ENCODE measurements at places on chromosomes 4 and X.

DNA sequence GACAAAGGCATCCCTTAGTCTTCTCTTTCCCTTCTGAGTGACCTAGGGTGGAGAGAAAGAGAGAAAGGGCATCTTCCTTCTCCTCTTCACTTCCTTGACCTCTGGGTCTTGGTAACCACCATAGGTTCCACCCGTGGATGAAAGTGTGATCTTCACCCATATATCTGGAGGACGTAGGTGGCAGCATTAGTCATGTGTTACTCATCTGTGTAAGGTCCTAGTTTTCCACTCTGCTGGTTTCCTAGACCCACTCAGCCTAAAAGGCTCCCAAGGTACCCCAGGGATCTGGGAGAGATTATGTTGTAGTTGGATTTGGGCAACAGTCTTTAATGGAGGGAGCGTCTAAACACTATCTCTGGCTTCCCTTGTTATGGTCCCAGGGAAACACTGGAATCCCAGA, 45.5 kb upstream of the RAB9B start:
- no peak for DNase-seq

DNA sequence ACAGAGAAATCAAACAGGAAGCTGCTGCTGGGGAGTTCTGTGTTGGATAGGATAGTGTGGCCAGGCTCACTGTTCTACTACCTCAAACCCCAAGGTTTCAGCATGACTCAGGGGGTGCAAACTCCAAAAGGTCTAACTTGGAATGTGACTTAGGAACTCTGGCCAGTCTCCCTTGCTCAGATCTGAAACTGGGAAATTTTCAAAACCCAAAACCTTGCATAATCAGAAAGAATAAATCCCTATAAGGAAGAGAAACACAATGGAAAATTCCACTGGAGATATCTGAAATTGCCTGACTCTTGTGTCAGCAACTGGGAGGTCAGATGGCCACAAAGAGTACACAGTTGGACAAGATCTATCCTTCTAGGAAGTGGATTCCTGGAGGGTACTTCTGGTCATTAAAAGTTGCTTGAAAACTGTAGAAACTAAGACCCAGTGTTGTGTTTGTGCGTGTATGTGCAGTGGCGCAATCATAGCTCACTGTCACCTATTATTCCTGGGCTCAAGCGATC, 58.0 kb downstream of the PPEF2 start:
- no peak for DNase-seq

- DNase-seq: no peak
Observed at GRCh38 chr4:38290366-38290765, 330.2 kb downstream of the PTTG2 start.

DNA sequence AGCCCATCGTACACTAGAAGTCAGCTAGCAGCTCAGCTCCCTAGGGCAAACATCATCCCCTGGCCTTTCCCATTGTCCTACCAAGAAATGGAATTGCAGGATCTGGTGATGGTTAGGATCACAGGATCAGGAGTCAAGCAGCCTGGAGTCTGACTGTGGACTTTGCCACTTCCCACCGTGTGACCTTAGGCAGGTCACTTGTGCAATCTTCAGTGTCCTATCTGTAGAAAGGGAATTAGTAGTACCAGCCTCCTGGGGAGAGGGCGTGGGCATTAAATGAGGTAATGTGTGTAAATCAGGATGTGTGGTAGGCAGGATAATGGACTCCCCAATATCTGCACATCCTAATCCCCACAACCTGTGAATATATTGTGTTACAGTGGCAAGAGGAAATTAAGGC, 38.6 kb upstream of the APLN start:
- no peak for DNase-seq

DNA sequence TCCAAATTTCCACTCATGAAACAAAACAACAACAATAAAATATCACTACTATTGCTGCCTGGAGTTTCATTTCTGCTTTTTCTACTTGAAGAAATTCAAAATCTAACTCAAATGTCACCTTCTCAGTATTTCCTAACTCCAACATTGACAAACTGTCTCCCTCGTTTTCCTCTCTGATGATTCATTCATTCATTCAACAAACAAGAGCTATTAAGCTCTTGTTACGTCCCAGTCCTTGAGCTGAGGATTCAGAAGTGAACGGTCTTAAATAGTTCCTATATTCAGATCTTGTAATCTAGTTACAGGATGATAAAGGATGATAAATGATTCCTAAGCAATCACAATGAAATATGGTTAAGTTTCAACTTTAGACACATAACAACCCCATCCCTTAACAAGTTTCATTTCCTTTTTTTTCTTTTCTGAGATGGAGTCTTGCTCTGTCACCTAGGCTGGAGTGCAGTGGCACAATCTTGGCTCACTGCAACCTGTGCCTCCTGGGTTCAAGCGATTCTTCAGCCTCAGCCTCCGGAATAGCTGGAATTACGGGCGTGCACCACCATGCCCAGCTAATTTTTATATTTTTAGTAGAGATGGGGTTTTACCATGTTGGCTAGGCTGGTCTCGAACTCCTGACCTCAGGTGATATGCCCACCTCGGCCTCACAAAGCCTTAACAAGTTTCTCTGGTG, 1.7 kb downstream of the SLC9B2 start:
- no peak for DNase-seq

DNA sequence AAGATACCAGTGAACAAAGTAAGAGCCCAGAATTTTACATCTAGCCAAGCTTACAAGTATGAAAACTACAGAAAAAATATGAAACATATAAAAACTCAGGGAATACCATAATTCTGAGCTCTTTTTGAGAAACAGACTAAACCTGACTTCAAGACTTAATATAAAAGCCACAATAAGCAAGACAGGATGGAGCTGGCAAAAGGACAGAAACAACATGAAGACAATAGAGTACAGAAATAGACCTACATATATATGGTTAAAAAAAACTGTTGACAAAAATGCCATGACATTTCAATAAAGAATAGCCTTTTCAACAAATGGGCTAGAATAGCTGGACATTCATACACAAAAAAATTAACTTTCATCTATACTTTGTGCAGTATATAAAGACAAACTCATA, 49.4 kb downstream of the UBA6 start:
- DNase-seq: no peak

- DNase-seq: no peak
Observed at GRCh38 chr4:61527888-61528287, 327.8 kb downstream of the ADGRL3 start.

- DNase-seq: no peak
Observed at GRCh38 chrX:25343060-25343459, 327.3 kb upstream of the ARX start.

GRCh38 chrX:109776432-109776831, 43.4 kb upstream of the ACSL4 start:
- DNase-seq: no peak

- no peak for DNase-seq
Observed at GRCh38 chr4:3290476-3290875, 2.3 kb upstream of the RGS12 start.

DNA sequence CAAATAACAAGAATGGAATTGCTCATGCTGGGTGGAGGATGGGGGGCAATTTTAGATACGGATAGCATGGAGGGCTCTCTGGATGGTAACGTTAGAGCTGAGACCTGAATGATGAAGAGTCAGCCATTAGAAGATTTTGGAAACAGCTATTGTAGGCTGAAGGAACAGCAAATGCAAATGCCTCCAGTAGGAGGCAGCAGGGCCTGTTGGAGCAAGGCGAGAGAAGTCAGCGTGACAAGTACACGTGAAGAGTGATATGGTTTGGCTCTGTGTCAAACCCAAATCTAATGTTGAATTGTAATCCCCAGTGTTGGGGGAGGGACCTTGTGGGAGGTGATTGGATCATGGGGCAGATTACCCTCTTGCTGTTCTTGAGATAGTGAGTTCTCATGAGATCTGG, 59.3 kb upstream of the SOD3 start:
- no peak for DNase-seq

DNA sequence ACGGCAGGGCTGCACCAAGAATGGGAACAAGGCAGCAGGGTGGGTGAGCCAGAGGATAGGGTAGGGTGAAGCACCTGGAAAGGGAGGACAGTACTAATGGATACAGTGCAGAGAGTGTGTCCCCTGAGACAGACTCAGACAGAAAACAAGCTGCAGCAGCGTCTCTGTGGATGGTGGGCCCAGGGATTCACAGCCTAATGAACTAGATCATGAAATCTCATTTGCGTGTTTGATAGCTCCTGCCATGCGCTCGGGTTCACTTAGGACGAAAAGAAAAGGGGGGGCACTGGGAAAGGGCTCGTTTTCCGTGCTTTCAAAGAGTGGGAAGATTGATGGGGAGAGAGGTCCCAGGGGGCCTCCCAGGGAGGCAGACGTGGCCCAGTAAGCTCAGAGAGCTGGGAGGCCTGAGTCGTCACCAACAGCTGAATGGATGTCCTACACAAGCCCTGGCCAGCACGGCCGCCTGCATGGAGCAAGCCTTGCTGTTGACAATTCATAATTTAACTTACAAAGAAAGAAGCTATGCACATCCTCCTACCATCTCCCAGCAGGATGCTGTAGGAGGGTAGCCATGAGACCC, 446.9 kb downstream of the BCOR start:
- no peak for DNase-seq

GRCh38 chrX:120310861-120311726, at the start of gene TMEM255A:
TSS of gene TMEM255A (minus strand) at chrX:120311461. CDS start at chrX:120311309, 152 bp downstream.
- no peak for DNase-seq

DNA sequence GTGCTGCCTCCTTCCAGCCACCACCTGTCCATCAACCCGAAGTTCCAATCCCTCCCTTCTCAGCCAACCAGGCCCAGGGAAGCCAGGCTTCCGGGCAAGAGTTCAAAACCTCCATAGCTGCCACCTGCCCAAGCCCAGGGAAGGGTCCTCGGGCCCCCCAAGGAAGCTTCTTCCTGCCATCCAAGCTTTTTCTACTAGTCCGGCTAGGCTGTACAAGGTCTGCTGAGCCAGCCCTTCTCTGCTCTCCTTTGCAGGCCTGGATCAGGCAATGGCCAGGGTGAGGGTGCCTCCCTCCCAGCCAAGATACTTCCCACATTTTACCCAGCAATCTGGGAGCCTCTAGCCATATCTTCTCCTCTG, 96.2 kb downstream of the PJA1 start:
- DNase-seq: no peak

GRCh38 chr4:124143632-124144031, 568.9 kb downstream of the ANKRD50 start:
- no peak for DNase-seq

DNA sequence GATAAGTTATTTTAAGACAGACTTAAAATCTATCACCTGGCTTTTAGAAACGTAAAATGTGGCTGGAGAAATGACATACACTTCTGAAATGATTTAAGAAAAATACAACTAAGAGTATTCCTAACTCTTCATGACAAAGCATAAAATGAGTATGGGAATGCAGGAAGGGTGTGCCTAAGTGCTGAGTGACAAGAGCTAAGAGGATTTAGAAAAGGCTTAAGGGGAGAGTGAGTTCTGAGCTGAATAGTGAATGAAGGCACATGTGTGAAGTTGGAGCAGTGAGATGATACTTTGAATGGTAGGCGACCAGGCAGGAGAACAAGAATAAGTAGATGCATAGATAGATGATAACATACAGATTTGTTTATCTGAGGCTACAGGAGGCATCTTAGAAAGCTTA, 458.3 kb upstream of the TENM3 start:
- DNase-seq: no peak

- no peak for DNase-seq
Observed at GRCh38 chr4:7557456-7557855, 122.7 kb upstream of the PSAPL1 start.

DNA sequence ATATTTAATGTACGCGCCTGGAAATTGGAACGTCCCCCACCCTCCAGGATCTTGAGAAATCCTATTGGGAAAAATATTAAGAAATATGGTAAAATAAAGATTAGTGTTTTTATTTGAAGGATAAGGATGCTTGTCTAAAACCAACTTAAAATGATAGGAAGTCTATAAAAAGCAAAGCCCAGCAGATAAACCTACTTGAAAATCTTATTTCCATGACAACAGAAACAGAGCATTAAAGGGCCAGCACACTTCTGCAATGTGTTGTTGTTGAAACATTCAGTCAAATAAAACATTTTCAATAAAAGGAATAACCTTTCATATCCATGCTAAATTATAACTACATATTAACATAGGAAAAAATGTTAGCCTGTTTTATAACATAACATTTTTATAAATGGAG, 29.3 kb upstream of the GPM6A start:
- DNase-seq: no peak

DNA sequence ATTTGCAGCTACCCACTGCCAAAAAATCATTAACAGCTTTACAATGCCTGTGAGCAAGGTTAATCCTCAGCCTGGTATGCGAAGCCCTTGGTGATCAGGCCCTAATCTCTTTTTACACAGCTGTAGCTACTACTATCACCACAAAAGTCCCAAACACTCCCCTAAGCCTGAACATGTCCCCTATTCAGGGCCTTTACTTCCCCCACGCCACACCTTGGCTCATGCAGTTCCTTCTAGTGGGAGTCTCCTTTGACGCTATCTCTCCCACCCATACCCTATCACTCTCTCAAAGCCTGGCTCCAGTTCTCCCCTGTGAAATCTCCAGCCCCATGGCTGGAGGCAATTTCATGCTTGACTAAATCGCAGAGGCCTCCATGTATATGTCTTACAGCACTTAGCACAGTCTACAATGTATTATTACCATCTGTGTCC, 90.6 kb upstream of the CBR4 start:
- DNase-seq: no peak

- no peak for DNase-seq
Observed at GRCh38 chr4:119872371-119873016, 194.2 kb downstream of the MAD2L1 start.
